Right lobe of liver (tissue), 6 donors: ENCODE measurements at places on chromosomes 3 and 15. TPM values are rescaled to one million over a fixed set of nuclear protein-coding genes. Genes with fewer than 3 reads are reported as not detected.

DNA sequence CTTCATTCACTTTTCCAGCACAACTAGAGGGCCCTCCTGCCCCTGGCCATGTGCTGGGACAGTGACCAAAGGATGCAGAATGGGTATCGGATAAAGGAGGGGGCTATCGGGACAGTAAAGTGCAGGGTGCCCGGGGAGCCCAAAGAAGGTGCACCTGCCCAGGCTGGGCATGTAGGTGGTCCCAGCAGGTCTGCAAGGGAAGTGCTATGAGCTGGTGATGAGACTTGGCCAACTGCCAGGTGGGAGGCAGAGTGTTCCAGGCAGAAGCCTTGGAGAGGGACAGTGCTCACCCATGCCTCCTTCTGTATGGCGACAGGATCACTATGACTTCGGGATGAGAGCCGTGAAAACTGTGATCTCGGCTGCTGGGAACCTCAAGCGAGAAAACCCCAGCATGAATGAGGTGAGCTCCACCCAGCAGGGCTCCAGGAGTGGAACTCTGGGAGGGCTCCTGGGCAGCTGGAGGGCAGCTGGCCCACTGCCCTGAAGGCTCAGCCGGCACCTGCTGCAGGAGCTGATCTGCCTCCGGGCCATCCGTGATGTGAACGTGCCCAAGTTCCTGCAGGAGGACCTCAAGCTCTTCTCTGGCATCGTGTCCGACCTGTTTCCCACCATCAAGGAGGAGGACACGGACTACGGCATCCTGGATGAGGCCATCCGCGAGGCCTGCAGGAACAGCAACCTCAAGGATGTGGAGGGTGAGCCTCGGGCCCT, 48.4 kb downstream of the DNAH1 start:
- DNase-seq = no peak
- no peaks in the 10 kb centered on the region for H3K4me1 ChIP-seq
- no peaks in the 10 kb centered on the region for H3K27me3 ChIP-seq
- no peak overlapping the region for H3K4me3 ChIP-seq

NUDT16 gene
- 30.0 TPM for total RNA-seq

DNA sequence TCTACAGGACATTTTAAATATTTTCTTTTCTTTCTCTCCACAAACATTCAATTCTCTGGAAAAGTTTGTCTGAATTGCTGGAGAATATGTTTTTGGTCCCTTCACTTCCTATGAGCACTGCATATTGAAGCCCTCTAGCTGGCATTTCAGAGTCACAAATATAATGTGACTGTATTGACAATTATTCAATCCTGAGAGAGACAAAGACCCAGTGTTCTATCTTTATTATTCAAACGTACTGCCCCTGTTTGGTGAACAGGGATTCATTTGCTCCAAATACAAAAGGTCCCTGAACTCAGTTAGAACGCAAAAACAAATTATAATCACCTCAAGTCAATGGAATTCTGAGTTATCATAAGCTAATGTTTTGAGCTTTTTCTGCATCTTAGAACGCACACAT, 173.1 kb upstream of the CDIN1 start:
- no peak overlapping the region for H3K27ac ChIP-seq
- no peak overlapping the region for H3K4me3 ChIP-seq
- H3K27me3 ChIP-seq = no peaks in the 10 kb centered on the region
- H3K36me3 ChIP-seq = no peaks in the 10 kb centered on the region
- H3K4me1 ChIP-seq = no peaks in the 10 kb centered on the region

GRCh38 chr15:98794748-98795147, 146.4 kb downstream of the IGF1R start:
- DNase-seq = no peak
- no peak overlapping the region for H3K27ac ChIP-seq
- no peaks in the 10 kb centered on the region for H3K36me3 ChIP-seq
- no peak overlapping the region for H3K4me3 ChIP-seq
- H3K27me3 ChIP-seq = no peaks in the 10 kb centered on the region

DNA sequence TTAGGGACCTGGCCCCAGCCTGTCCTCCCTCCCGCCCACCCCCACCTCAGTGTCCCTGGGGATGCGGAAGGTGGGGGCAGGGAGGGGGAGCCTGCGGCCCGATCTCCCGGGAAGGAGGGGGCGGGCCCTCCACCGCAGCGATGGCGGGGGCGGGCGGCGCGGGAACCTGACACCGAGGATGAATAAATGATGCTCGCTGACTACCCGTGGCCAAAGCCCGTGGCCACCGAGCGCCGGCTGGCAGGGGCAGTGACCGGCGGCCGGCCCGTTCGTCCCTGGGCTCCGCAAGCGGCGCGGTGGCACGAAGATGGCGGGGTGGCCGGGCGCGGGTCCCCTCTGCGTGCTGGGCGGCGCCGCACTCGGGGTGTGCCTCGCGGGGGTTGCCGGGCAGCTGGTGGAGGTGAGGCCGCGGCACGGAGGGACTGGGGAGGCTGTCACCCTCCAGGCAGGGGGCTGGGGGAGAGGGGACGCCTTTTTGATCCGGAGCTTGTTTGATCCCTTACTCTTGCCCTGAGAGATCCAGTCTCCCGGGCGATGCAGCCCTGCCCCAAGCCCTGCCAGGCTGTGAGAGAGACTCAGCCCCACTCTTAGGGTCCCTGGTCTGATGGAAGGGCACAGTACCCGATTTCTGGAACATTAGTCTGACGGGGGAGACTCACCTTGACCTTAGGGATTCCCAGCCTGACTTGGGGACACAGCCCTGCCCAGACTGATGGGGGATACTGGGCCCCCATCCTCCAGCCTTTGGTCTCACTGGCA, at the start of gene TMIE:
TMIE (plus strand) TSS at position 212 of the 759 bp plus-strand sequence; CDS start at position 308, 96 bp downstream.
- no peaks in the 10 kb centered on the region for H3K36me3 ChIP-seq
- no peaks in the 10 kb centered on the region for H3K27me3 ChIP-seq
- H3K27ac ChIP-seq = no peak within 1 kb of the TSS
- no peak for DNase-seq
- peaks cover 15% of the 10 kb centered on the region for H3K4me1 ChIP-seq
- H3K4me3 ChIP-seq = no peak within 1 kb of the TSS

CELF6 gene
- total RNA-seq = 0.47 TPM

DNA sequence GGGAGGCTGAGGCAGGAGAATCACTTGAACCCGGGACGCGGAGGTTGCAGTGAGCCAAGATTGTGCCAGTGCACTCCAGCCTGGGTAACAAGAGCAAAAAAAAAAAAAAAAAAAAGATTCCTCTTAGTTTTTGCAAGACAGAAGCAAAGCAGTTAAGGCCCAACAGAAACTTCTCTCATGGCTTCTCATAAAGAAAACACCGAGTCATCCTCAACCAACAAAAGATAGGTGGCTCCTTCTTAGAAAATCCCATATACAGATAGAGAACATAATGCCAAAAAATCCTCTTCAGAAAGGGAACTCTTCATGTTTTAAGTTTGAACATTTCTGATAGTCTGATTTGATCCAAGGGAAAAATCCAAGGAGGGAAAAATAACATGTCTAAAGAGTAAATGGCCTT, 12.5 kb upstream of the SKIL start:
- no peak overlapping the region for H3K4me3 ChIP-seq
- DNase-seq = no peak
- no peaks in the 10 kb centered on the region for H3K27me3 ChIP-seq
- no peaks in the 10 kb centered on the region for H3K36me3 ChIP-seq

- H3K36me3 ChIP-seq = no peaks in the 10 kb centered on the region
- H3K27ac ChIP-seq = no peak overlapping the region
- DNase-seq = no peak
- peaks cover 22% of the 10 kb centered on the region for H3K4me1 ChIP-seq
Observed at GRCh38 chr3:45861043-45861719, 19.3 kb upstream of the LZTFL1 start.
